Activated CD8-positive, alpha-beta memory T cell treated with anti-CD3 and anti-CD28 coated beads for 1 hour (primary cell): ENCODE measurements at places on chromosomes 7 and 10.
A peak's percentile ranks its signal among the peaks of the same experiment; 100 is the strongest.

GRCh38 chr10:682931-683447 lies 6.5 kb downstream of the DIP2C start:
- DNase-seq: no peak

DNA sequence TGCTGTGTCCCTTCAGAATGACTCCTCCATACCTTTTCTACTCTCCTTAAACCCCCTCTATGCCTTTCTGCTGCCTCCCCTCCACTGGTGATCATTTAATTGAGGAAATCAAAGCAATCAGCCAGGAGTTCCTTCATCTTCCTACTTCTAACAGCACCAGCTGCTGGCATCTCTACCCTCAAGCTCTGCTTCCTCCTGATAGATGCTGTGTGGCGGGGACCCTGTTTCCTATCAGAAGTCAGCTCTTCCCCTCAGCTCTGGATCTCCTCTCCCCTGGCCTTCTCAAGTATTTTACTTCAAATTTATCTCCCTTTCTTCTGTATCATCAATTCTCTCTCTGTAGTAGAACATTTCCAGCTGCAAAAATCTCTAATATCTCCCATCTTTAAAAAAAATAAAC lies 183.7 kb downstream of the ELMO1 start:
- DNase-seq: no peak

DNA sequence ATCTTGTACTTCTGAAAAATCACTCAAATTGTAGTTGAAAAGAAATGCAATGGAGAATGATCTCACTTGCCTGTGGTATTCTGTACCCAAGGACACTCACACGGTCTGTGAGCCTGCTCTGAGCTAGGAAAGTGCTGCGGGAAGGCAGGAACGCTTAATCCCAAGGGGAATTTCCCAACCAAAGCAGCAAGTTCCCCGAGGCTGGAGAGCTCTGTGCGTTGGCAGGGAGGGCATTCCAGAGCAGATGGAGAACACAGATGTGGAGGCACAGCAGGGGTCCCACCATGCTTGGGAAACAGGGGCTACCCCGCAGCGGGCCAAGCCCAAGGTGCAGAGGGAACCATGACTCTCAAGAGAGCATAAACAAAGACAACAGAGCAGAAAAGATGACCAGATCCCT lies 13.6 kb downstream of the SVIL start:
- DNase-seq: no peak

- DNase-seq: no peak
Measured at GRCh38 chr10:48623607-48624132, 18.8 kb upstream of the ARHGAP22 start.

DNA sequence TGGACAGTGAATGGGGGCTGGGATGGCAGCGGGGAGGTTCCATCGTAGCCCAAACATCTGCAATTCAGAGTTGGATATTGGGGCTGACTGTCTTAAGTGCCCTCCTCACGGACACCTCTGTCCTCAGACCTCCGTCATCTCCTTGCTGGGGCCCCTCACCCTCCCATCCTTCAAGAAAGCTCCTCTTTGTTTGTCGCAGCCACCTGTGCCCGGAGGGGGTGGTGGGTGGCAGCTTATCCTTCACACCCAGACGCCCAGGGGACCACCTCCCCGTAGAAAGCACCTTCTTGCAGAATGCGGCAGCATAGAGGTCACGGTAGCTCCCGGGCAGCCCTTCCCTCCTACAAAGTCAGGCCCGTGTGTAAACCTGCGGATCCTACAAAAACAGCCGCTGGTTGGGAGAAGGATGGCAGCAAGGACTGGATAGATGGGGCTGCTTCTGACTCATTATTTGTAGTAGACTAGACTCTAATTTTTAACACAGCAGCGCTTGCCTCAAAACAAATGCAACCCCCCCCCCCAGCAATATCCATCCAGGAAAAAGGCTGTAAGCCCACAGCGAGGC lies 1.3 kb upstream of the PTPRN2 start:
- no peak for DNase-seq

GRCh38 chr10:6200734-6201515 lies 1.8 kb upstream of the PFKFB3 start:
- no peak for DNase-seq

DNA sequence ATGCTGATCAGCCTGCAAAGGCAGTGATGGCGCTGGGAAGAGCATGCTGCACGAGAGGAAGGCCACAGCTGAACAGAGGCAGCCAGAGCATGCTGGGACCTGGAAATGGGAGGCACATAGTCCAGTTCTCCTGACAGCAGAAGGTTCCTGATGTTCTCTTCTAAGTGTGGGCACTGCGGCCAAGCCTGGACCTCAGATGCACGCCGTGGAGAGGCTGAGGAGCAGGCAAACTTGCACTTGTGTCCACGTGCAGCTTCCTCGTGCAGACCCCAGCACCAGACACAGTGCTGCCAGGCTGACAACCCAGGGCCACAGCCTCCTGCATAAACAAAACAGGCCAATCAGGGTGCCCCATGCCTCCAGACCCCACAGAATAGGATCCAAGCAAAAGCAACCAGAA lies 93.5 kb upstream of the LANCL2 start:
- no peak for DNase-seq

DNA sequence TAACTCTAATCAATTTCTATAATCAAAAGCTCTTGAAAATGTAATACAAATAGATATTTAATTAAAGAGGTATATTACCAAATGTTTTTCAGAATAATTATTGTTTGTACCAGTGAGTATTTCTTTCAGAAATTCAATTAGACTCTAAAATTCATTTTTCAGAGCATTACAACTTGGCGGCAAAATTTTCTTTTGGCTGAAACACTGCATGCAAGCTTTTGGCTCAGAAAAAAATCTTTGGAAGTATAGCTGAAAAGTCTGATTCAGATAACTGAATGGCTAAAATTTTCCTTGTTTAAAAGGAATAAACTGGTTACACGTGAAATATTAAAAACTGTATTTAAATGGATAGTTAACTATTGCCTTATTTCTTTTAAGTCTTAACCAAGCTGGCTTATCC lies 202.6 kb upstream of the KAT6B start:
- no peak for DNase-seq

- DNase-seq: no peak
Measured at GRCh38 chr10:128579901-128580300, 453.7 kb upstream of the MKI67 start.

GRCh38 chr10:128859738-128860386 lies 607.2 kb upstream of the MGMT start:
- DNase-seq: no peak

GRCh38 chr10:6135039-6135438 lies 46.2 kb downstream of the RBM17 start:
- no peak for DNase-seq

GRCh38 chr7:91306266-91306665 lies 42.0 kb downstream of the FZD1 start:
- no peak for DNase-seq

- no peak for DNase-seq
Measured at GRCh38 chr7:73964786-73965185, 63.2 kb upstream of the ELN start.

DNA sequence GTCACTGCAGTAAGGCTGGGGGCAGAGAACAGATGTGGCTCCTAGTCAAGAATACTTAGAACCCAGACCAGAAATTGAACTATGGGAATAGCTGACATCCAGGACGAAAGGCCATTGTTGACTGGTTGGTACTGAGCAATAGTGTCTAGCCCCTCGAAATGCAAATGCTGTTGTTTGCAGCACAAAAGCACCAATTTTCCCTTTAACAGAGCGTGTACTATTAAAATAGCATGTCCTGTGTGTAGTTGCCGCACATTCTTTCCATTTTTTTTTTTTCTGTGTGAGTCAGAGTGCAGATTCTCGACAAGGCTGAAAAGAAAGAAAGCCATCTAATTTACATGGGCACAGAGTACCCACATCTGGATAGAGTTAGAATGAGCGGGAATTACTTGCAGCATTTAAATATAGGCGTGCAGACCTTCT lies 302.4 kb downstream of the PTEN start:
- no peak for DNase-seq

- DNase-seq: no peak
Measured at GRCh38 chr10:114472877-114473253, 68.6 kb upstream of the AFAP1L2 start.

- no peak for DNase-seq
Measured at GRCh38 chr10:90587561-90587960, 270.3 kb downstream of the HTR7 start.

GRCh38 chr7:88314061-88314491 lies 7.4 kb upstream of the STEAP4 start:
- no peak for DNase-seq

DNA sequence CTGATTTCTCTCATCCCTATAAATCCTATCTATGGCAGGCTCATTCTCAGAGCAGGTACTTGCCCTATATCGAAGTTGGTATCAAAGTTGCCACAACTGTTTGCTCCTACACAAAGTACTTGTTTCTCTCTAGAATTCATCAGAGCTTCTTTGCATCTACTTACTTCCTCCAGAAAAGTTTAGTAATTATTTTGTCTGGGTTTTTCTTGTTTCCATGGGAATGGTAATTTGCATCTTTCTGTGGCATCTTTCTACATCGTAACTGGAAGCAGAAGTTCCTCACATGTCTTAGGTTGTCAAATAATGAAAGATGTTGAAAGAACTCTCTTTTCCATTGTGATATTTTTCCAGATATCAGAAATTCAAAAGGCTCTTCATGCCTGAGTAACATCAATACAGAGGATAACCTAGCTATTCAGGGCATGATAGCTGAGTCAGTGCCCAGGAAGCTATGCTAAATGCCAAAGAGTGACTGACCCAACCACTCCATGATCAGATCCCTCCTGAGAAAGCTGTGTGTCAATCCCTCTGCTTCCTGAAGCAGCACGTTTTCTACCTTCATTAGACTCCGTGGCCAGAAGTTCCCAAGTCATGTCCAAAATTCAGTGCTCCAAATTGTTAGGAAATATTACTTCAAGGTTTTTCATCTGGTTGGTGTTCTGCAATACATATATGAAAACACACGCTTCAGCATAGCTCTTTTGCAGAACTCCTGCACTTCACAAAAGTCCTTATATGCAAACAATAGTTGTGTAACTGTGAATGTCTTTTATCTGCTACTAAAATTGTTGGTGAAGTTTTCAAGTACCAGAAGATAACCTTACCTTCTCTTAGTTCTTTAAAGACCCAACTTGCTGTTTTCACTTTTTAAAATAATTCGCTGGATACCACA lies 216.5 kb downstream of the VTI1A start:
- DNase-seq: no peak

GRCh38 chr10:90575125-90575524 lies 282.7 kb downstream of the HTR7 start:
- no peak for DNase-seq

DNA sequence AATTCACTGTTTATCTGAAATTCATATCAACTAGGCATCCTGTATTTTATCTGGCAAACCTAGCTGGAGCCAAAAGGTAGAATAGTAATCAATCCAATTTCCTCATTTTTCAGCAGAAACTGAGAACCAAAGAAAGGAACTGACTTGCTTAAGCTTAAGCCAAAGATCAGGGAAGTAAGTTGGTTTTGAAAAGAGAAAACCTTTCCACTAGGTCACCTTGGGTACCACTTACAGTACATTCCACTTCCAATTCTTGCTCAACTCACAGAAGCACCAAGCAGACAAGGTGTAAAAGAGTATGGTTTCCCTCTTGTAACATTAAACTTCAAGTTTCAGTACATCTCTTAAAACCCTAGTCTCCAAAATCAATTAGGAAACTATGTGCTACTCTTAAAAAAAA lies 79.6 kb downstream of the ZFAND4 start:
- DNase-seq: no peak

- peak; percentile 22 for DNase-seq
Measured at GRCh38 chr7:38796626-38797501, 112.1 kb downstream of the VPS41 start.

GRCh38 chr10:18651324-18652007 lies at the start of gene NSUN6:
Gene NSUN6, minus strand, starts transcription at chr10:18651587. Its CDS starts 384 bp downstream, at chr10:18651203.
- peak; percentile 92 for DNase-seq

- DNase-seq: no peak
Measured at GRCh38 chr10:130000918-130001317, 36.8 kb upstream of the EBF3 start.

DNA sequence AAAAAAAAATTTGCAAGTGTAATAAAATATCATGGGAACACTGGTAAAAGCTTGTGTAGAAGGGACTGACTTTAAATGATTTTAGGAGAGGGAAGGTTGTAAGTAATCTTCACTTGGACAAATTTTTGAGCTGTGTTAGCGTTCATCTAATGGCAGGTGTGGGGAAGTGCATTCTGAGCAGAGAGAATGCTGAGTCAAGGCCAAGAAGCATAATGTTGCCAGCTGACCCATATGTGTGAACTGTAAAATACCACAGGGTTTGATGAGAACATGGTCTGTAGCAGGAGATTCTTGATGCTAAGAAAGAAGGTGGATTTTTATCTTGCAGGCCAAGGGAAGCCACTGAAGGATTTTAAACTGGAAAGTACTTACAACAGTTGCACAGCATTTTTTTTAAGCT lies 98.2 kb upstream of the ZNF32 start:
- no peak for DNase-seq

- no peak for DNase-seq
Measured at GRCh38 chr10:112275512-112276245, 7.5 kb upstream of the TECTB start.

DNA sequence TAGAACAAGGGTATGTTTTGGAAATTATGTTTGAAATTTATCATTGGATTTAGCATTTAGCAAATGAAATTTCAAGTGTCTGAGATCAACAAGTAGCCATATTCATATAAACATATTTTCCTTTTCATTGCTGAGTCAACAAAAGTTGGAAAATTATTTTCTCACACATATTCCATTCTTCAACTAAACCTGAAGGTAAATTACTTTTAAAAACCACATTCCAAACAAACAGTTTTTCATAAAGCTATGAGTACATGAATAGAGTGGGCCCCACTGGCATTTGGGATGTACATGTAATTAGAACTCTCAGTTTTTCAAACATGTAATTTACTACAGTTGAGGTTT lies 178.3 kb upstream of the MKLN1 start:
- no peak for DNase-seq

DNA sequence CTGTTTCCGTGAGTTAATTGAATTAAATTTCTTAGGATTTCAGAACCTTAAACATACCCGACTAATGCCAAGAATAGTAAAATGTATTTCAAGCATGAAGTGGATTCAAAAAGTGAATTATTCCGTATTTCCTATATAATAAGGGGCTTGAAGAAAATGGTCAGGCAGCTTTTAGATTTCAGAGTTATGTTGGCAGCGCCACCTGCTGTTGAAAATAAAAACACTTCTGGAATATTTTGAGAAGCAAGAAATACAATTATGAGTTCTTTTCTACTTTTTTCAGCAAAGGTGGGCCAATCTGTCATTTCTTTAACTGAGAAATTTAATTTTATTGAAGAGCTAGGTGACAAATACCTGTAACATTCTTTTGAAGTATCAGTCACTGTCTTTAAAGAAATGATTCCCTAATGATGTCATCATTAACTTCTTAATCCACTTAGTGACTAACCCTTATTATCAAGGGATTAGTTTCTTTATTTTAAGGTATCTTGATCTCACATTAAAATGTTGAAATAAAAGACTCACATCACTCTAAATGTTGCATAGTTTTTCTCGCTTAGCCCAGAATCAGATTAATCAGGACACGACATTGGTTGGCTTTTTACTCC lies 36.6 kb upstream of the AGR3 start:
- DNase-seq: no peak
